ENCODE measurements at places on chromosomes 2 and 18.

- DNase-seq = no peak
Observed at GRCh38 chr18:1751249-1751648, 820.1 kb downstream of the METTL4 start.

GRCh38 chr2:140338795-140339194 is 1558.6 kb upstream of the NXPH2 start:
- no peak for DNase-seq

DNA sequence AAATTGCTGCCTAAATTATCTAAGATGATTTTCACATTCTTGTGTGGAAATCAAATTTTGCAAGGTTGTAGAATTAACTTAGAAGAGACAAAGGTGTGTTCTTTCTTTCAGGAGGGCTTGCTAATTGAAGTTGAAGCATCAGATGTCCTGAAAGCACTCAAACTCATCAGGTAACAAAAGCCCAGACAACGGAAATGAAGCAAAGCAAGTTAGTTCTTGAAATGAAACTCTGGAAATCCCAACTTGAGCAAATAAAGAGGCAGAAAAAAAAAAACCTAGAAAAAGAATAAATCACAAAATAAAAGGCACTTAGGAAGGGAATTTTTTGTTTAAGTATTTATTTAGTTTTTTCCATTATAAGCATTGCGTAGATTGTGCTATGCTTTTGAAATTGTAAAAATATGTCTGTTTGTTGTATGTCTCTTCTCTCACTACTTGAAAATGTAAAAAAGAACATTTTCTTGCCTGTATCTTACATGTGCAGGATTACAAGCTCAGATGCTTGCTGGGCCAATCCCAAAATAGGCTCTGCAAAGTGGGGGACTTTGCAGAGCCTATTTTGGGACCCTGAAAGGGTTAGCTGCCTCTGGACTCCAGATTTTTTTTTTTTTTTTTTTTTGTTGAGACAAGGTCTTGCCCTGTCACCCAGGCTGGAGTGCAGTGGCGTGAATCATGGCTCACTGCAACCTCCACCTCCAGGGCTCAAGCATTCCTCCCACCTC is 46.7 kb downstream of the FAM161A start:
- DNase-seq = no peak

DNA sequence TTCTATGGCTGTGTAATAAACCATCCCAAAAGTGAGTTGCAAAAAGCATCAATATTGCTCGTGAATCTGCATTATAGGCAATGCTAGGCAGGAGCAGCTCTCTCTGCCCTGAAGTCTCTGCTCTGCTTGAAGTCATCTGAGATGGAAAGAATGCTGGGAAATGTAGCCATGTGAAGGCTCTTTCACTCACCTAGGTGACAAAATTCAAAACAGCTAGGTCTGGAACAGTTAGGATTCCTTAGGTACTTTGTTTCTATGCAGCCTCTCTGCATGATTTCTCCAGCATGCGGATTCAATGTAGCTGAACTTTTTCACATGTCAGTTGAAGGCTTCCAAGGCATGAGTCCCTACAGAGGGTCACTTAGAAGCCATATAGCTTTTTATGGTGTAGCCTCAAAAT is 1383.7 kb downstream of the LRP1B start:
- no peak for DNase-seq

DNA sequence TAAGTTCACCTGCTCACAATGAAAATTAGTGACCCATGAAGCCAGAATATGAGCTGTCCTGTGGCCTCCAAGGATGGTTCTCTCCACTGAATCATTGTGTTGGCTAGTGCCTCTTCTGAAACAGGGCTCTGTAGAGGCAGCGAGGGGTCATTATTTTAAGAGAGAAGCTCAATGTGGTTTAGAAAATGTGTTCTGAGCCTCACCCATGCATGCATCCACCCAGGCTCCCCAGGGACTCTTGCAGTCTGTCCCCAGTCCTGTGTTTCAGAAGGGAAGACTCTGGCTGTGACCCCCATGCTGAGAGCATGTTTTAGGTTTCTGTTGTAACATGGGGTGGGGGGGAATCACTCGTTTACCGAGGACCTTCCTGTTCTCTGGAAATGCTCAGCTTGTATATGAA is 135.2 kb downstream of the RNF144A start:
- no peak for DNase-seq

- no peak for DNase-seq
Observed at GRCh38 chr2:9974343-9974742, 22.9 kb downstream of the GRHL1 start.

DNA sequence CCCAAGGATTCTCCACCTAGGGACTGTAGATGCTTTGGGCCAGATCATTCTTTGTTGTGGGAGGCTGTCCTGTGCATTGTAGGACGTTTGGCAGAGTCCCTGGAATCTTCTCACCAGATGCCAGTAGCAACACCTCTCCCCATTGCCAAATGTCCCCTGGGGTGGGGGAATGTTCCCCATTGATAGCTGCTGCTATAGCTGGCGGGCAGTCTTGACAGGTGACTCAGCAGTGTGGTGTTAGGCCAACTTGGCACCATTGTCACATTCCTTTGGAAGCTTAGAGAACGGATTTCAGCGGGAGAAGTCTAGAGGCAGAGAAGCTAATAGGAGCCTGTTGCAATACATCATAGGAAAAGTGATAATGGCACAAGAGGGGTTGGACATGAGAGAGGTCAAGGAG is 495.7 kb upstream of the SMIM21 start:
- DNase-seq = no peak

- no peak for DNase-seq
Observed at GRCh38 chr18:14914121-14914520, 166.1 kb downstream of the ANKRD30B start.

DNA sequence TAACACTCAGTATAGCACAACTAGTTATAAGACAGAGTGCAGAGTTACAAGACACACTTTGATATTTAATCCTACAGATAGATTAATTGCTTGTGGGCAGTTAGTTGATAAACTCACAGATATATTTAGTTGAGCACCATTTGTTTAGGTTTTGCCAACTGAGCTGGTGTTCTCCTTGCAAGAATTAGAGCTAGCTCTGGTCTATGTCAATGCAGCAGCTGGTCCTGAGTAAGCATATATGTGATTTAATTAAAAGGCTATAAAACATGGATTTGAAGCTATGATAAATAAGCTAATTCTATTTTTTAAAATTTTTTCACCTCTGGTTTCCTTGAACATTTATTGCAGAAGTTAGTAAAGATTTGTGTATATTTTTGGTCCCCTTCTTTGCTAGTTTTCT is 35.6 kb downstream of the GPD2 start:
- no peak for DNase-seq

DNA sequence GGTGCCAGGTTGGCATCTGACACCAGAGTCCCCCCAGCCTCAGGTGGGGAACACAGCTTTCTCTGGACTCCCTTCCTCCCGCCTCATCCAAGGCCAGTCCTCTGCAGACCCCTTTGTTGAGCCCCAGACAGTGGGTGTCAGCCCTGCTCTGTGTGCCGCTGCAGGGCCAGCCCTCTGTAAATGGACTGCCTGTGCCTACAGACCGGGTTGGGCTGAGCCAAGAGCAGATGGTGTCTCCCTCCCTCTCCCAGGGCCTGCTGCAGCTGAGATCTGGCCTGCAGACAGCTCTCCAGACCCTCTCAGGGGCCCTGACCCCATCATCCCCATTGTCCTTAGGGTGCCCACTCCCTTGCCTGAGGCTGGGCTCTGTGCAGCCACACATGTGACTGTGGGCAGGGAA is 160.8 kb downstream of the KLHL29 start:
- DNase-seq = no peak

DNA sequence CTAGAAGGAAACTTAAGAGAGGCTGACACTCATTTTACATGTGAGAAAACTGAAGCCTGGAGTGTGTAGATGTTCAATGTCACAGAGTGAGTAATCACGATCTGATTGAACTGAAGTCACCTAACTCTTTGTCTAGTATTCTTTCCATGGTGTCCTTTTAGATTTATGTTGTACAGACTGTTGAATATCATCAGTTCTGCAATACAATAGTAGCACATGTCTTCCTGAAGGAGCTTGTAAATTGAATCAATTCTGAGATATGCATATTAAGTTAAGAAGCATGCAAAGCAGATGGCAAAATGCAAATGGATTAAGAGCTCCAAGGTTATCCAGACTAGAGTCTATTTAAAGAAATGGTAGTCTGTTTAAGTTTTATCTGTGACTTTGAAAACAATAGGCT is 484.9 kb upstream of the CRIM1 start:
- DNase-seq = no peak

DNA sequence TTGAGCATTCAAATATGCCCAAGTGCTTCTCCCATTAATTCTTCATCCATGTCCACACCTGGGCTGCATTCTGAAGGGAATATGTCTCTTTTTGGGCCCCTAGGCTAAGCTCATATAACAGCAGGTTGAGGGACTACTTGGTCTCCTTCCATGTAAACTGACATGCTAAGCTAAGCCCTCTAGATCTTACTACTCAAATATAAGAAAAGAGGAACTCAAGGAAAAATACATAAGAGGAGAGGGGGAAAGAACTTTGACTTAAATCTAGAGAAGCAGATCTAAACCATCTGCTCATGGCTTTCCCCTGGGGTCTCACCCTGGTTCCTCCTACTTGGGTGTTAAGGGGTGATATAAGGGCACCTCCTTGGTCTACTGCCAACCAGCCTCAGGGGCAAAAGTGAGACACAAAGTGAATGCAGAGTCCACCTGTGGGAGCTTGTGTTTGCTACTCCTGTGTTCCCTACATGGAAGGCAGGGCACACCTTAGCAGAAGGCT is 19.8 kb upstream of the NFU1 start:
- no peak for DNase-seq

- DNase-seq = no peak
Observed at GRCh38 chr2:62149708-62150107, 46.2 kb upstream of the B3GNT2 start.

DNA sequence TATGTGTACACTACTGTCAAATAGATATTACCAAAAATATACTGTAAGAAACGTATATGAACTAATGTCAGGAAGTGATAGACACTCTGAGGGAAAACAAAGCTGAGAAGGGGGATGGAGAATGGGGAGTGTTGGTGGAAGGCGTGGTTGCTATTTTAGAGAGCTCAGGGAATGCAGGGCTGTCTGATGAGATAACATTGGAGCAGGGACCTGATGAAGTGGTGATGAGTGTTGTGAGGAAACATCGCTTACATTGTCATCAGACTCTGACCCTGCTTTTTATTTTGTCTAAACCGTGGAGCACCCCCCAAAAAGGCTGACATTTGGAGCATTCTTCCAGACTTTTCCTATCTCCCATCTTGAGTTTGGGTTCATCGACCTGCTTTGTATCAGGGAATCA is 194.7 kb downstream of the LTBP1 start:
- no peak for DNase-seq

DNA sequence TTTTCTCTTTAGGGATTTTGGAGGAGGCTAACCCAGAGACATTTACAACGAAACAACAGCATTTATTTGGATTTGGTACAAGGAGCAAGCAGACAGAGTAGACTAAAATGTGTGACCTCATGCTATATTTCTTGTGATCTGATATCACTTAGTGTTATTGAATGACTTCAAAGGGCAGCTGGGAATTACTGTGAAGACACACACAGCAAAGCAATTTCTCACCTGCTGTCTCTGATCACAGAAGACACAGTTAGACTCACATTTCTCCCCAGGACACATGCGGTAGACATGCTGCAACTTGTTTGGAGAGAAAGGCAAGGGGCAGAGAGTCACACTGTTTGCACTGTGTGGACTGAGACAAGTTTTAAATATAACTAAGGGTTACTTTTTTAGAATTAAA is 67.5 kb downstream of the LTBP1 start:
- DNase-seq = no peak

- DNase-seq = no peak
Observed at GRCh38 chr2:152067823-152068222, 31.0 kb downstream of the CACNB4 start.

GRCh38 chr2:96265349-96265839 is 403 bp downstream of the TMEM127 start:
- DNase-seq = no peak

GRCh38 chr2:108916796-108917421 is 72.1 kb downstream of the EDAR start:
- no peak for DNase-seq

DNA sequence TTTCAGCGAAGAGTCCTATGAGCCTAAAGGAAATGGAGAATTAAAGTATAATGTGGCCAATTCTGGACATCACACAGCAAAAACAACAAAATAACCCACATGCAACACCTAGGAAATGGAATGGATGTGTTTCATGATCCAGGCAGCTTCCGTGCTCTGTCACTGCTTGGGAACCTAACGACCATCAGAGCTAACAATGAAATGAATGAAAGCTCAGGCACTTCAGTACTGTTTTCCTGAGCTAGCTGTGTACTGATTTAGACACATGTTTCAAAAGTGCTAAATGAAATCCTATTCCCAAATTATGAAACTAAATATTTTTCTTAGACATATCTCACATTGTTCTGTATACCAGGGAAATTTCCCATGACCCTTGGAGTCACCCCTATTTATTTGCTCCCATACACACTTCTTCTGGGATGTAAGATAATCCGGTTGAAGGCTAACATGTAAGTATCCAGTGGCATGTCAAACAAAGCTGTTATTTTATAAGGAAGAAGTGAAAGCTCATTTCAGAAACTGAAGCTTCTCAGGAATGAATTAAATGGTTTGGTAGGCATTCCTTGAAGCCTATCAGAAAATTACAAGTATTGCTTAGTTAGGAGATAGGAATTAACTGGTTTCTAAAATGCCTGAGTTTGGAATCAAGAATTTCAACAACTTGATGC is 108.5 kb upstream of the RND3 start:
- no peak for DNase-seq

DNA sequence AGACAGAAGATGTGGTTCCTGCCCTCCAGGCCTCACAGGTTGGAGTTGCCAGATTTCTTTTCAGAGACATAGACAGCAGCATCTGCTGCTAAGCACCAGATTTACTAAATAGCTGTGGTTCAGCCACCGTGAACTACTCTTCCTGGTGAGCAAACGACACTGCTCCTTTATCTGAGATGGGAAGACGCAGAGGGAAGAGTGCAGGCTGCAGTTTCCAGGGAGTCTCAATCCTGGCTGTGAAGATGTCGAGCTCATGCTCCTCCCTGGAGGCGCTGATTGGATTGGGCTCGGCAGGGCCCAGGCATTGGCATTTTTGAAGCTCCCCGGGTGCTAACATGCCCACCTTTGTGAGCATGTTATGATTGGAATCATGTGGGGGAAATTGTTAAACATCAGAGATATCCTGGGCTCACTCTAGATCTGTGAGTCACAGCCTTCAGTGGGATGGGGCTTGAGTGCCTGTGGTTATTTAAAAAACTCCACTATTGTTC is 314.8 kb downstream of the TSN start:
- no peak for DNase-seq

DNA sequence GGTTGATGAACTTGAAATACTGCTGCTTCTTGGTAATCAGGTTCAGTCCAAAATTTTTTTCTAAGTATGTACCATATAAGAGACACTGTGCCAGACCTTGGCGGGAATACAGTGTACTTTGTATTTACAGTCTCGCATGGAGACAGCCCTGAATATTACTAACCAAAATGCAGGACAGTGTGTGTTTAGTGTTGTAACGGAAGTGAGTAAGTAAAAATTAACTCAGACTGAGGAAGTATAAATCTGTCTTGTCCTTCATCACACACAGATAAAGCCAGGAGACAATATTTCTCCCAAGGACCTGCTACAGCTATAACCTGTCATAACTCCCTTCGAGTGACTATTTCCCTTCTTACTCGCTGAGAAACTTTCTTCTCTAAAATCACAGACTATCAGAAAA is 76.9 kb downstream of the ACTR3 start:
- DNase-seq = no peak

GRCh38 chr2:231486851-231487596 is 22.7 kb upstream of the NCL start:
- DNase-seq = no peak

GRCh38 chr2:98607741-98608115 is 584 bp downstream of the COA5 start:
- DNase-seq = no peak

GRCh38 chr2:67561457-67561965 is 164.4 kb downstream of the ETAA1 start:
- no peak for DNase-seq
